Thyroid gland (tissue), 4 donors: ENCODE measurements at places on chromosomes 16 and 17. TPM values are rescaled to one million over a fixed set of nuclear protein-coding genes. Genes with fewer than 3 reads are reported as not detected.

FBXW10B gene
- 2.8 TPM for total RNA-seq

- DNase-seq, result peak; percentile 76
Observed at GRCh38 chr17:65638221-65638975, 77.0 kb upstream of the AXIN2 start.

APOBR gene
- total RNA-seq, result 1.1 TPM

RASL10B gene
- 14.5 TPM for total RNA-seq

CCL11 gene
- total RNA-seq, result not detected

MILR1 gene
- 6.8 TPM for total RNA-seq

DNA sequence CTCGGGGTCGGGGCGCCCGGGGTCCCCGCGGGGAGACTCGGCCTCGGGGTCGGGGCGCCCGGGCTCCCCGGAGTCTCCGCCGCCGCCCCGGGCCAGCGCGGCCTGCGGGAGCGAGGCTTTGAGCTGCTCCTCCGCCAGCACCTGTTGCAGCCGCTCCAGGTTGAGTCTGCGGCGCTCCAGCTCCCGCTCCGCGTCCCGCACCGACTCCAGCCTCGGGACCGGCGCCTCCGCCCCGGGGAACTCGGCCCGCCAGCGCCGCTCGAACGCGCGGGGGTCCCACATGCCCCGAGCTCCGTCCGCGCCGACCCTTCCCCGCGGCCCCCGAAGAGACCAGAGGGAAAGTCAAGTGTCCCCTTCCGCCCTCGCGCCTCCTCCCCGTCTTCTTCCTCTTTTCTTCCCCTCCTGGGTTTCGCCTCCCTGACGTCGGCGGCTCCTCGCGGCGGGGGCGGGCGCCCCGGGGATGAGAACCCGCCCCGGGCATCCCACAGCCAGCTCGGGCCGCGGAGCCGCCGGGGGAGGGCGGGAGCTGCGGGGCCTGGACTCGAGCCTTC is 40.8 kb upstream of the BHLHA9 start:
- peak; percentile 28 for DNase-seq
